ENCODE measurements at places on chromosomes 1 and 21.

- DNase-seq = no peak
Observed at GRCh38 chr1:19416921-19417470, 68.3 kb downstream of the CAPZB start.

- no peak for DNase-seq
Observed at GRCh38 chr1:73611681-73612080, 586.3 kb downstream of the LRRIQ3 start.

GRCh38 chr1:223678841-223679240 lies 13.3 kb upstream of the CAPN8 start:
- DNase-seq = no peak

DNA sequence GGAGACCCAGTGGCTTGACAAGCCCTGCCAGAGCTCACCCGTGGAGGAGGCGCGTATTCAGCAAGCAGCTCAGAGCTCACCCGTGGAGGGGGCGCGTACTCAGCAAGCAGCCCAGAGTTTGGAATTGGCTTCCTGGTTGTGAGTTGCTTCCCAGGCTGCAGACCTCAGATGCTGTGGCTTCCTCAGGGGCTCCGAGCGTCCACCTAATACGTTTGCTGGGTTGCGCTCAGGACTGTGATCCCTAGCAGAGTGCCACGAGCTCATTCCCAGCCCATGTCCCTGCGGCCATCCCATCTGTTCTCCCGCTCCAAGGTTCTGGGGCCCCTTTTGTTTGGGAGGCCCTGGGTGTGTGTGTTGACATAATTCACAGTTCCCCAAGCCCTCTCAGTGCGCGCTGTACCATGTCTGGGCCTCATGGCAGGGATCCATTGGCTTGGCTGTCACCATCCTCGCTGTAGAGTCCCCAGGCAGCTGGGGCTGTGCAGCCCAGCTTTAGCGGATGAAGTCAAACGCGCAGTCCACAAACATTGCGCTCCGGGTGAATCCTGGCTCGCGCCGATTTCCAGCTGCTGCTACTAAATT lies 3.6 kb downstream of the AJAP1 start:
- no peak for DNase-seq

DNA sequence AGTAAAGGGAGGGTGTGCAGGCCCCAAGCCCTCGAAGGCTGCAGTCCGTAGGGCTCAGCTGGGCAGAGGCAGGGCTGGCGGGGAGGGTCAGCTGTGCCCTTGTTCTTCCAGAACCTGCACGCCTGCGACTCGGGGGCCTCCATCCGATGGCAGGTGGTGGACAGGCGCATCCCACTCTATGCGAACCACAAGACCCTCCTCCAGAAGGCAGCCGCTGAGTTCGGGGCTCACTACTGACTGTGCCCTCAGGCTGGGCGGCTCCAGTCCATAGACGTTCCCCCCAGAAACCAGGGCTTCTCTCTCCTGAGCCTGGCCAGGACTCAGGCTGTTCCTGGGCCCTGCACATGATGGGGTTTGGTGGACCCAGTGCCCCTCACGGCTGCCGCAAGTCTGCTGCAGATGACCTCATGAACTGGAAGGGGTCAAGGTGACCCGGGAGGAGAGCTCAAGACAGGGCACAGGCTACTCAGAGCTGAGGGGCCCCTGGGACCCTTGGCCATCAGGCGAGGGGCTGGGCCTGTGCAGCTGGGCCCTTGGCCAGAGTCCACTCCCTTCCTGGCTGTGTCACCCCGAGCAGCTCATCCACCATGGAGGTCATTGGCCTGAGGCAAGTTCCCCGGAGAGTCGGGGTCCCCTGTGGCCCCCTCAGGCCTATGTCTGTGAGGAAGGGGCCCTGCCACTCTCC lies 13.6 kb upstream of the LRRC3 start:
- no peak for DNase-seq

DNA sequence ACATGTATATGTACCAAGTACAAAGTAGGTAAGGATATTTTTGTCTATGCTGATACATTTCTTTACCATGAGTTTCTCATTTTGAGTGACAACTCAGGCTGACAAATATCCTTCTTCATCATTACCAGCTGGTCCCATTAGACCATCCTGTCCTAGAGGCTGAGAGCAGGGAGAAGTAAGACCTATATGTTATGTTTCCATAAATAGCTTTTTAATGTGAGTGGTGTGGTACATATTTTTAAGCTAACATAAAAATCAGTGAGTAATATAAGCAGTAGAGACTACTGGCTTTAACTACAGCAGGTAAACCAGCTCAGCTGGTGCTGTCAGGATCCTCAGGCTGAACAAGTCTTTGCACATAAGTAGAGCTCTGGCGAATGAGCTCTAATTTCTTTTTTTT lies 62.4 kb downstream of the CLEC20A start:
- DNase-seq = no peak

GRCh38 chr1:37169743-37170275 lies 135.5 kb upstream of the GRIK3 start:
- DNase-seq = no peak

- DNase-seq = no peak
Observed at GRCh38 chr1:200899015-200899386, 4.3 kb downstream of the INAVA start.

Measured in H54 (cell line).